DND-41 (cell line): ENCODE measurements at places on chromosomes 5 and 9.
A peak's percentile ranks its signal among the peaks of the same experiment; 100 is the strongest.

DNA sequence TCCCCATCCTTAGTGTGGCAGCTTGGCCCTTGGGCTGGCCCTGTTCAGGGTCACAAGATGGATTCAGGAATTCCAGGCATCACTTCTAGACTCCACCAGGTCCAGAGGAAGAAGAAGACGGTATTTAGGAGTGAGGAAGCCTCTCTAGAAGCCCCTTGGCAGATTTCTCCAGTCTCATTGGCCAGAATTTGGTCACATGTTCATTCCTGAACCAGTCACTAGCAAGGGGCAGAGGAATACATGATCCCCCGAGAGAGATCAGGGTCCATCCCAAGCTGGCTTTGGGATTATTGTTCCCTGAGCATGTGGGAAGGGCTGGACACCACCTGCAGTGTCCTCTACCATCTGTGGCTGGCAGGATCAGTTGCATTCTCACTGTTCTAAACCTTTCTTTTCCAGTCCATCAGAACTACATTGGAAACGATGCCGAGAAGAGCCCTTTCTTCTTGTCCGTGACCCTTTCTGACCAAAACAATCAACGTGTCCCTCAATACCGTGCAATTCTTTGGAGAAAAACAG is 48.5 kb downstream of the GARNL3 start:
- DNase-seq, result no peak

DNA sequence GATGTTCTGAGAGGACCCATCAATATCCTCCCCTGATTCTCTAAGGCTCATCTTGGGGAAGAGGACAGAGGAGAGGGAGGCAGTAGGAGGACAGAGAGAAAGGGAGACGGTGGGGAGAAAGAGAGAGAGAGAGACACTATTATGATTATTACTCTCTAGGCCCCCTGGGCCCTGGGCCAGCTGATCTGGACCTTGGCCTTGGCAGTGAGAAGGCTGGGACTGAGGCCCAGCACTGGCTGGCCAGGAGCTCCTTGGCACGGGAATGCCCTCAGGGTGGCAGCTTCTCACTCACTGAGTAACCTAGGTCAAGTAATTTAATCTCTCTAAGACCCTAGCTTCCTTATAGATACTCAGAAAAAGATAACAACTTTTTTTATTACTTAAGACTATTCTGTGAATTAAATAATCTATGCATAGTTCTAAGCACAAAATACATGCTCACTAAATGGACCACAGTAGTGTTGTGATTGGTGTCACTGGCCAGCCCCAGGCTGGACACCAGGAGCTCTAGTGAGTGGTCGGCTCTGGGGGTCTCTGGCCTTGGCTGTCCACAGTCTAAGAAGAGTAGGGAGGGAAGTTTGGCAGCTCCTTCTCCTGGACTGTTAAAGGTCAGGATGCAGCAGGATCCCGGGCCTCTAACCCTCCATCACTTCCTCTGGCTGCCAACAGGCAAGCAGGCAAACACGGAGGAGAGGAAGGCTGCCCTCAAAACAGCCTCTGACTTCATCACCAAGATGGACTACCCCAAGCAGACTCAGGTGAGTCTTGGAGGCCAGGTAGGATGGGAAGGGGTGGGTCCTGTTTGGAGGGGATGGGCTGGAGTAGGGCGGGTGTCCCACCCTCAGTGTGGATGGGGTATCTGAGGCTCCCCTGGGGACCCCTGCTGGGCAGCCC is 50.0 kb downstream of the GSN start:
- no peak for DNase-seq

DNA sequence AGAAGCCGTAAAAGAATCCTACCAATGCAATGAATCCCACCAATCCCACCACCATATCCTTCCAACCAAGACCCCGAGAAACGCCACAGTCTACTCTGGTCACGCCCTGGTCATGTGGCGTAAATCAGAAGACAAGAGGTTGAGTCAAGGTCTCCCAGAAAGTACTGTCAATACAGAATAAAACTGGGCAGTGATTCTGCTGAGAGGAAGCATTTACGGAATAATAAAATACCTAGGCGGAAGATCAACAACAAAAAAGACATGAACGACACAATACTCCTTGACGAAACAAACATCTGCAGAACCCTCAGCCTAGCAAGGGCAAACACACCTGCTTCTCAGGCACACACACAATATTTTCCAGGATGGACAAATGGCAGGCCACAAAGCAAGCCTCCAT is 62.8 kb downstream of the GOLM1 start:
- no peak for DNase-seq

DNA sequence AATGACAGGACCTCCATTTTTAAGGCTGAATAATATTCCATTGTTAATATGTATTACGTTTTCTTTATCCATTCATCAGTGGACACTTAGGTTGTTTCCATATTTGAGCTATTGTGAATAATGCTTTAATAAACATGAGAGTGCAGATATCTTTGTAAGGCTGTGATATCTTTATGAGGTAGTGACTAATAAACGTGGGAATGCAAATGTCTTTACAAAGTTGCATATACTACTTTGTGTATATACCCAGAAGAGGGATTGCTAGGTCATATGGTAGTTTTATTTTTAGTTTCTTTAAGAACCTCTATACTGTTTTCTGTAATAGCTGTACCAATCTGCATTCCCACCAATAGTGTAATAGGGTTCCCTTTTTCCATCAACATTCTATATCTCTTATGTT is 148.7 kb downstream of the FOCAD start:
- no peak for DNase-seq

DNA sequence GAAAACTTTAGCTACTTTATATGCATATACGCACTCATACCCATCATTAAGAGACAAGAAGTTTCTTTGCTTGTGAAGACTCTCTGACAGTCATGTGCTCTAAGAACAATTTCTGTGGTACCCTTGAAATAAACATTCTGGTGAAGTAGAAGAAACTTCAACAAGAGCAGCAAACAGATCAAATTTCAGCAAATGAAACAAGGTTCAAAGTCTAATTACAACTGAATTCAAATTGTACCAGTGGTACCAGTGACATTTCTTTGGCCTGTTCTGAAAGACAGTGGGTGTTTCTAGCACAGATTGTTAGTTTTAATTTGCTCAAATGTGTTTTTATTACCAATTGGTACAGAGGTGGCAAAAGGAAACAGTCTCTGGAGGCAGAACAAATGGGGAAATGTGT is 391.0 kb downstream of the CHSY3 start:
- DNase-seq, result no peak

DNA sequence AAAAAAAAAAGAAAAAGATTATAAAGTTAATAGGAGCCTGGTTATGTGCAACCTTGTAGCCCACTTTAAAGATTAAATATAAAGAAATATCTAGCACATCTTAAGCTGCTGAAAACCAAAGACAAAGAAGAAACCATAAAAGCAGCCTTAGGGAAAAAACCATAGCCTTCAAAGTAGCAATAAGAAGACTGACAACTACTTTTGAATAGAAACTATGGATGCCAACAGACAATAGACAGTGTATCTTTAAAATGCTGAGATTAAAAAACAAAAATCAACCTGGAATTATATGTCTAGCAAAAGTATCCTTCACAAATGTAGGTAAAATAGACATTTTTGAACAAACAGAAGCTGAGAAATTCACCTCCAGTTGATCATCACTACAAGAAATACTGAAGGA is 3.4 kb upstream of the KIF12 start:
- no peak for DNase-seq

GRCh38 chr9:126439402-126439765 is 112.8 kb downstream of the MVB12B start:
- no peak for DNase-seq

- no peak for DNase-seq
These were observed 80.1 kb downstream of the EFNA5 start for GRCh38 chr5:107590686-107591085.

DNA sequence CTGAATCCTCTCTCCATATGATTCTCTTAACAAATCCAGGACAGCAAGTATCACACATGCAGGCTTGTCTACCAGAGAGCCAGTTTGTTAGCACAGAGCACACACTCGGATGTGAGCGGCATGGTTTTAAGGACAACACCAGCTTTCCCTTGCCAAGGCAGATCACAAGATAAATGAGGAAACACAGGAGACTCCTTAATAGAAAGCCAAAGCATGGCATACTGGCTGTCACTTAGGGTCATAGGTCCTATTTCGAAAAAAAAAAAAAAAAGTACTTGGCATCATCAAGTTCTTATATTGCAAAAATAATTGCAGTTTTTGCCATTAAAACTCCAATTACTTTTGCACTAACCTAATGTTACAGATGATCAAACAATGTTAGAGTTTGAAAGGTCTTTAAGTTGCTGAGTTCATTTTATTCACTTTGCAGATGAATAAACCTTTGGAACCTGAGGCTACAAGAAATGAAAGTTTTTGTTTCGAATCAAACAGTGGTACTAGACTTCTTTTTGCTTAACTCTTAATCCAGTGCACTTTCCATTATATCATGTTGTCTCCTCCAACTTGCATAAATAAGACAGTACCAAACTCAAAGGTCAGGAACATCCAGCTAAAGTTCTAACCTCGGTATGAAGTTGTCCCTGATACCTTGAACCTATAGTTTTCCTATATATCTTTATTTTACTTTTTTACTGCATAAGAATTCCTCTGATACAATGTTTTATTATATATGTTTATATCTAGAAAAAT is 138.5 kb downstream of the MPDZ start:
- DNase-seq, result no peak

- DNase-seq, result no peak
These were observed 407.2 kb downstream of the EFNA5 start for GRCh38 chr5:107263387-107264018.

DNA sequence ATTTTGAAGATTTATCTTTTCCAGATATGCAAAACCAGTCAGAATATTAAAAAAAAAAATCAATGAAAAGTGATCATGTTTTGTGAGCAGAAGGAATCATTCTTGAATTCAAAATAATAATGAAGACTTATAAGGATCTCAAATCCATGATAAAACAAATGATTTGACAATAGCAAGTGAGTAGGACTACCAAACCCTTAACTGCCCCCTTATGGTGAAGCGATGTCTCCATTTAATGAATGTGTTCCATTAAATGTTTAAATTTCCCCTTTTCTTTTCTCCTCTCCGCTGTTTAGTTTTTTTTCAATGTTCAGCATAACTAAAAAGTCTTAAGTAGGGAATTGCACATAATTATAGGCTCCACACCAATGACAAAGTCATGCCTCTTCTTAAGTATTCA is 12.2 kb upstream of the MARCHF3 start:
- no peak for DNase-seq

DNA sequence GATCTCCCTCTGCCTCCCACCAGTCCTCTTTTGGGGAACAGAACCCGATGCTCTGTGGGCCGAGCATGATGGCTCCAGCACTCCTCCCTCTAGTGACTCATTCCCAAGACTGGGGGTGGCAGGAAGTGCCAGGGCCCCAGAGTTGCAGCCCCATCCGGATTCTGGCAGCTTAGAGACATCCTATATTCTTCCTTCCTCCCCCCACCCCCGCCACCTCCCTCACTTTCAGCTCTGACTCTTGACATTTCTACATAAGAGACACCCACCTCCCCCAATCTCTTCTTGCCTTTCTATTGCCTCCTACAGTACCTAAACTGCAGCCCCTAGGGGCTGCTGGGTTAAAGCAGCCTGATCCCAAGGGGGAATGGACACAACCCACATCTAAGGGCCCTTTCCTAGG is 47.1 kb upstream of the MATR3 start:
- DNase-seq, result peak; percentile 50

- no peak for DNase-seq
These were observed 209.6 kb downstream of the FSTL4 start for GRCh38 chr5:133402775-133403174.

GRCh38 chr5:170741801-170742200 is 41.7 kb upstream of the GABRP start:
- no peak for DNase-seq

DNA sequence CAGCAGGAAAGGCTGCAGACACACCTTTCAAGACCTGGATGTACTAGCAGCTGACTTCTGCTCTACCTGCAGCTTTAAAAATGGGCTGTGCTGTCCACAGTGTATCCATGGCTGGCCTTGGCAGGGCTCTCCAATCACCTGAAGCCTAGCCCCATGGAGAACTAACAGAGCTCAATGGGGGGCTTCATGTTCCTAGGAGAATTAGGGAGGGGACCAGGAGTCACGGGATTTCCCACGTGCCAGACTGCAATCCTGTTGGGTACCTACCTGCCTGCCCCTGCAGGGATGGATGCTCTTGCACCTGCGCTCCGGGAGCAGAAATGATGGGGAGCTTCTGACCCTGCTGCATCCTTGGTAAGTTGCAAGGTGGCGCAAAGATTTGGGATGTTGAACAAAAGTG is 462.1 kb downstream of the ICE1 start:
- DNase-seq, result no peak

DNA sequence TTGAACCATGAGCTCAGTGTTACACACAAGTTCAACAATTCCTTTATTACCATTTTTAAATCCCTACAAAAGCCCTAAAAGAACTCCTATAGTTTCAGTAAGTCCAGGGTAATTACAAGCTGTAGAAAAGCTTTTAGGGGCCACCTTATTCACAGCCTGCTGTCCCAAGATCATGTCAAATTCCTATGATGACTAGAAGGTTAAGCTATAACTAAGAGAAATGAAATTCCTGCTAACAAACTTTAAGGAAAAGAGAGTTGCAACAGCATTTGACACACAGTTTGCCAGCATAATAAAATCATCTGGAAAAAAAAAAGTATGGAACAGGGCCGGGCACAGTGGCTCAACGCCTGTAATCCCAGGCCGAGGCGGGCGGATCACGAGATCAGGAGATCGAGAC is 31.5 kb downstream of the TMEM245 start:
- DNase-seq, result no peak

DNA sequence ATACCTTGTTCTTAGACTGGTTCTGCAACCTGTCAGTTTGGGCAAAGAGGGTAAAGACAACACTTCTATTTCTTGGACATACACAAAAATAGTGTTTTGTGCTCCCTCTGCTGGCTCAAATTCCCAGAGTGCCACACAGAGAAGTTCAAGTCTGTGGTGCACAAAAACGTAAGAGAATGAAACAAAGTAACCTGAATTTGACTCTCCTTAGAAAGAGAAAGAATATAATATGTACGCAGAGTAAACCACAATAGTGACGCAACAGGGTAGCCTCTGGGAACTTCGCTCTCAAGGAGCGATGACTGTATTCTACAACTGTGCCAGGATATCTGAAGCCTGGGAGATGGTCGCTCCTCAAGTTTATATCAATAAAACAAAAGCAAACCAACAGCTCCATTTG is 18.5 kb downstream of the DDX31 start:
- peak; percentile 10 for DNase-seq

DNA sequence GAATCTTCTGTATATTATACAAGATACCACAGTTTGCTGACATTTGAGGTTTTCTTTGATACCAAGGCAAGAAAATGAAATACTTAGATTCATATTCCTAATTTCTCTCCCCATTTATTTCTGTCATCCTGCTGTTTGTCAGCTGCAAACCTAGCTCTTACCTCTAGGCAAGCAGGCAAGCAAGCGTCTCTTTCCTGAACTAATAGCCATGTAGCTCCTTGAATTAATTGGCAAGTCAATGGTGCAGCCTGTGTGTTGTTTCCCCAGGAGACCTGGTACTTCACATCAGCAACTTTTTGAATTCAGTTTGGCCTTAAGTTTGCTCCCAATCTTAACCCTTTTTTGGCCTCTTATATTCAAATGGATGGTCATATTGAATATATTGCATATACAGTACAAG is 573.6 kb upstream of the ARRDC3 start:
- no peak for DNase-seq

- no peak for DNase-seq
These were observed 17.4 kb downstream of the CEP78 start for GRCh38 chr9:78253285-78253684.
